Posterior vena cava (tissue), 2 donors: ENCODE measurements at places on chromosomes 7 and 10. TPM values are rescaled to one million over a fixed set of nuclear protein-coding genes. Genes with fewer than 3 reads are reported as not detected.
A peak's percentile ranks its signal among the peaks of the same experiment; 100 is the strongest.

Gene PLXDC2
- 101 TPM for total RNA-seq

GRCh38 chr10:24952707-24953645 is 570 bp upstream of the PRTFDC1 start:
- DNase-seq, result peak; percentile 82

DNA sequence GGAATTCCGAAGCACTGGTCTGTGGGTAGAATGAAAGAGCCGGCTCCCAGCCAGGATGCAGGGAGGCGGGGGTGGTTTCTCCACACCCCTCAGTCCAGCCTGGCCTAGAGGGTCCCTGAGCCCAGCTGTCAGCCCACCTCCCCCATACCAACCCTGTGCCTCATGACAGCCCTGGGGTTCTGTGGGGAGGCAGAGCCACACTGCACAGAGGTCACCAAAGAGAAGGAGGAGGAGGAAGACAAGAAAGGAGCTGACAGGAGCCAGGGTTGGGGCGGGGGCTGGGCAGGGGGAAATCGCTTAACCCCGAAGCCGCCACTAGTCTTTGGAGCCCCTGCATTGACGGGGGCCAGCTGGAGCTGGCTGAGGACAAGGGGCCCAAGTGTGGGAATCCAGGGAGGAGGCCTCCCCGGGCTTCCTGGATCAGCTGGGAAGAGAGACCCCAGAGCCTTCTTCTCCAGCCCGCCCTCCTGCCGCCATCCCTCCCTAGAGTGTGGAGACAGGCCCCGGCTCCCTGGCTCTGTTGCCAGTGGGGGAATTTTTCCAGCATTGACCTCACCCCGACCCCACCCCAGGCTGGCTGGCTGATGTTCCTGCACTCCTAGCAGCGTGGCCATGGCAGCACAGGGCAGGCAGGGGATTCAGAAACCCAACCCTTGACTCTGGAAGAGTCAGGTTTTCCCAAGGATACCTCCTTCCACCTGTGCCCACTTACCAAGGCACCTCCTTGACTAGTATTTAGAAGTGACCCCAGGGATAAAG is 32.5 kb downstream of the KAZALD1 start:
- DNase-seq, result no peak

- peak; percentile 90 for DNase-seq
Measured at GRCh38 chr10:71597821-71598498, 121.6 kb downstream of the C10orf105 start.

- DNase-seq, result no peak
Measured at GRCh38 chr10:31242902-31243301, 76.1 kb upstream of the ZEB1 start.

GRCh38 chr10:44975431-44976331 is 2.9 kb downstream of the DEPP1 start:
- peak; percentile 79 for DNase-seq

DNA sequence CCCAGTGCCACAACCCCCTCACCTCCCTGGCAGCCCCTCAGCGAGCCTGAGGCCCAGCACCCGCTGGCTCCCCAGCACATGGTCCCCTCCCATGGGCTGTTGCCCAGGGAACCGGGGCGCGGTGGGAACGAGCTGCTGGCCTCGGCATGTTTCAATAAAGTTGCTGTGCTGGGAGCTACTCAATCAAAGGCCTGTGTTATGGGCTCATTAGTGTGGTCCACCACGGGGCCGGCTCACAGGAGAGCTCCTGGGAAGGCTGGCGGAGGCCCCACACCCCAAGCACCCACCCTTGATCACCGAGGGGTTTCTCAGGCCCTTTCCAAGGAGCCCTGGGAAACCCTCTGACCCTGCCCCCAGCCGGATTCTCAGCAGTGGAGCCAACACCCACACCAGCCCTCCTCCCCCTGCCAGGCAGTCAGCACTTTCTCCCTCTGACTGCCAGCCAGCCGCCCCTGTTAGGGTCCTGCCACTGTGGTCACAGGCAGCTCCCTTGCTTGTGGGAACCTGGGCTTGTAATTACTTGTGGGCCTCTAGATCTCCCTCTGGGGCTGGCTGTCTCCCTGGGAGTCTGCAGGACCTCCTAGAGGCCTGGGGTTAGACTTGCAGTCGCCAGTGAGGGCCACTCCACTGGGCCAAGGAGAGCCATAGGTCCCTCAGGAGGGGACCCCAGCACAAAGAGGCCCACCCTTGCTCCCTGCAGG is 24.8 kb upstream of the TRIM8 start:
- DNase-seq, result peak; percentile 68

Gene C1QL3
- not detected for total RNA-seq
